ENCODE measurements at places on chromosomes 6 and 20.

GRCh38 chr6:166683477-166683876 is 56.4 kb upstream of the RPS6KA2 start:
- DNase-seq, result no peak

GRCh38 chr20:41574802-41575389 is 43.3 kb downstream of the CHD6 start:
- DNase-seq, result no peak

- no peak for DNase-seq
Measured at GRCh38 chr20:63085151-63085861, 78.5 kb upstream of the BHLHE23 start.

- no peak for DNase-seq
Measured at GRCh38 chr6:52124126-52125121, 37.0 kb upstream of the PKHD1 start.

- DNase-seq, result no peak
Measured at GRCh38 chr6:158503222-158503621, 56.7 kb upstream of the TMEM181 start.

DNA sequence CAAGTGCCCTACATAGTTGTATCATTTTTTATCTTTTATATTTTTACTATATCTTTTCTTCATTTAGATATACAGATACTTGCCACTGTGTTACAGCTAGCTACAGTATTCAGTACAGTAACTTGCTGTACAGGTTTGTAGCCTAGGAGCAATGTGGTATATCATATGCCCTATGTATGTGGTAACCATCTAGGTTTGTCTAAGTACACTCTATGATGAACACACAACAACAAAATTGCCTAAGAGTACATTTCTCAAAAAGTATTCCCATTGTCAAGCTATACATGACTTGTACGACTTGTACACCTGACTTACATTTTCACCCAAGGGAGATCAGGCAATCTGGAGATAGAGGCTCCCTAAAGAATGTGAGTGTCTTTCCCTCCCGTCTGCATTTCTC is 8.2 kb downstream of the ELOVL5 start:
- no peak for DNase-seq

Measured in NCI-H510A treated with DMSO at 0.1 percent for 48 hours (cell line).